M059J (cell line): ENCODE measurements at places on chromosomes 4 and X. TPM values are rescaled to one million over a fixed set of nuclear protein-coding genes. Genes with fewer than 3 reads are reported as not detected.

- peak; percentile 45 for DNase-seq
These were observed 105.5 kb downstream of the TMEM164 start for GRCh38 chrX:110108381-110108821.

- DNase-seq, result no peak
These were observed 32.4 kb downstream of the SLC2A9 start for GRCh38 chr4:9988933-9989332.

DNA sequence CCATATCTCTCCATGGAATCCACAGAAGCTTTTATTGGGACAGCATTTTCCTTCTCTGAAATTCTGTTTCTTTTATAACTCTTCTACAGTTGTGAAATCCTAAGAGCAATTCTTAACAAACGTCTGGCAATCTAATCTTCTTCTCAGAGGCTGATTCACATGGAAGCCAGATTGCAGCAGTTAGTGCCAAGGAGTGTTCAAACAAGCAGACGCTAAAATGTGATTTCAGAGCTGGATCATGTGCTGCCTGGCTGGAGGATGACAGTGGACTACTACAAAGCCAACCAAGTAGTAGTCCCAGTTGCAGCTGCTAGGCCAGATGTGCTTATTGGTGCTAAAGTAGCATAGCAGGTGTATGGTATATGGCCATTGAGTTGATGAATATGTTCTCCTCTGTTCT is 27.7 kb upstream of the GLRB start:
- DNase-seq, result no peak

XAGE1B gene
- total RNA-seq, result not detected in 2 replicates

DNA sequence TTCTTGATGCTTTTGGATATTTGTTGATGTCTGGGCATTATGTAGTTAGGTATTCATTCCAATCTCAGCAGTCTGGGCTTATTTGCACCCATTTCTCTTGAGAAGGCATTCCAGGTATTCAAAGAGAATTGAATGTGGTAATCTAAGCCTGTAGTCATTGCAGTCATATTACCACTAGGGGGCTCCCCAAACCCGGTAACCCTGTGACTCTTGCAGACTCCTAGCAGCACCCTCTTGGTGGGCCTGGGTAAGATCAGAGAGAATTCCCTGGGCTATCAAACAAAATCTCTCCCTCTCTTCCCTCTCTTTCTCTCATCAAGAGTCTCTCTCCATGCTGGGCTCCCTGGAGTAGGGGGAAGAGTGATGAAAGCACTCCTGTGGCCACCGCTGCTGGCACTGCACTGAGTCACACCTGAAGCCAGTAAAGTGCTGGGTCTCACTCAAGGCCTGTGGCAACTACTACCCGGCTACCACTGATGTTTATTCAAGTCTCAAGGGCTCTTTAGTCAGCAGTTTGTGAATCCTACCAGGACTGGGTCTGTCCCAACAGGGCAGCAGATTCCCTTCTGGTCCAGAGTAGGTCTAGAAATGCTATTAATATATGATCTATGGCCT is 187.7 kb upstream of the NUDT10 start:
- peak; percentile 31 for DNase-seq
